NCI-H187 treated with DMSO at 0.1 percent for 48 hours (cell line): ENCODE measurements at places on chromosomes 13 and 19.

- DNase-seq, result no peak
These were observed 79.9 kb upstream of the GPC6 start for GRCh38 chr13:93146584-93147297.

DNA sequence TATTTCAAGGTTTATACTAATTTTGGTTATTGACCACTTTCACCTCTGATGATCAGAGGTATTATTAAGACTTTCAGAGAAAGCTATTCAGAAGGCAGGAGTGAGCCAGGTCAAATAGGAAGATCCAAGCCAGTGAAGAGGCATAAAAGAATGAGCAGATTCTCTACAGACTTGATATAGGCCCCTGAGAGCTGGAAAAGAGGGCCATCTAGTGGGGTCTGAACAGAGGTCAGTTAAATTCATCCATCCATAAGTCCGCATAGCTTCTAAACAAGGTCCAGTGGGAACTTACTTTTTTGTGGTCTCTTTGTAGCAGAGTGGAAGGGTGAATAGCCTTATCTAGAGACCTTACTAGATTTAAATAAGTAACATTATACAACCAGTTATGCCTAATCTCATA lies 126.6 kb upstream of the UFM1 start:
- no peak for DNase-seq

DNA sequence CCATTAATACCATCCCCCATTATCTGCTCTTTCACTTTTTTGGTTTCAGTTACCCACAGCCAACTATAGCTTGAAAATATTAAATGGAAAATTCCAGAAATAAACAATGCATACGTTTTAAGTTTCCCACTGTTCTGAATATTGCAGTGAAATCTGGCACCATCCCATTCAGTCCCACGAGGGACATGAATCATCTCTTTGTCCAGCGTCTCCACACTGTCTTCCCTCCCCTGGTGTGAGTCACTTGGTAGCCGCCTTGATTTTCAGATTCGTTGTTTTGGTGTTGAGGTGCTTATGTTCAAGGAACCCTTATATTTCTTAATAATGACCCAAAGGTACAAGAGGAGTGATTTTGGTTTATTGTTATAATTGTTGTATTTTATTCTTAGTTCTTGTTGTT lies 246.1 kb downstream of the DCT start:
- no peak for DNase-seq

DNA sequence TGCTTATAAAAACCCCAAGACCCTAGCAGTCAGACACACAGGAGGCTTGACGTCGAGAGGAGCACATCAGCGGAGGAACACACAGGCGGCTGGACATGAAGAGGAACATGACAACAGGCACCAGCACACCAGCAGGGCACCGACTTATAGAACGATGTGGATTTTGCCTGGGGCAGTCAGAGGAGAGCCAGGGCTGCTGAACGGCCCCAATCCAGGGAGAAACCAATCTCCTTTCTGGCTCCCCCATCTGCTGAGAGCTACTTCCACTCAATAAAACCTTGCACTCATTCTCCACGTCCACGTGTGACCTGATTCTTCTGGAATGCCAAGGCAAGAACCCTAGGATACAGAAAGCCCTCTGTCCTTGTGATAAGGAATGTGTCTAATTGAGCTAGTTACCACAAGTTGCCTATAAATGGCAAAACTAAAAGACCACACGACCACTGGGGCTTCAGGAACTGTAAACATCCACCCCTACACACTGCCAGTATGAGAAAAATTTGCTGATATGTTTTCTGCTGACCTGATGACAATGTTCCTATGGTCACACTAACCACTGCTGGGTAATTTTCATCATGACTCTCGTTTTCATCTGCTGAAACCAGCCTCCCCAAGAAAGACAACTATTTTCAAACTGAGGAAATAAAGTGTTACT lies 35.8 kb upstream of the CEACAM21 start:
- DNase-seq, result no peak

GRCh38 chr13:79915114-79915811 lies 425.7 kb downstream of the SPRY2 start:
- no peak for DNase-seq

DNA sequence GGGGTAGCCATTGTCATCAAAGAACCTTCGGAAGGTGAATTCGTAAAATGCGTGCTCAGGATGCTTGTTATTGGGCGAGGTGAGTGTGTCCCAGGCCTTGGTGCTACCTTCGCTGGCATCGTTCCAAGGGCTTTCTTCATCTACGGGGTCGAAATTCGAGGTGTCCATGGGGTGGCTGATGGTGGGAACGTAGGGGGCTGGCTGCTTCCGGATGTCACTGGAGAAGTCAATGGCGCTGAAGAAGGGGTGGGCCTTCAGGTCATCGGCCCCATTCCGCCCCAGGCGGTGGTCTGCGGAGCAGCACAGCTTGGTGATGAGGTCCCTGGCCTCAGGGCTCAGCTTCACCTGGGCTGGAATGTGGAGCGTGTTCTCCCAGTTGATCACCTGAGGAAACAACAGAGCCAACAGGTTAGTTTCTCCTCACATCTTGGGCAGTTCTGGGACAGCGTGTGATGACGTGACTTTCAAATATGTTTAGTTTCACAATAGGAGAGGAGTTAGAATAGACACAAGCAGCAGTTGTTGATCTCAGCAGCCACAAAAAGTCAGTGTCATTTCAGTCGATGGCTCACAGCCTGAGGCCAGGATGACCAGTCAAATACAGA lies 72.5 kb upstream of the XPO4 start:
- no peak for DNase-seq

DNA sequence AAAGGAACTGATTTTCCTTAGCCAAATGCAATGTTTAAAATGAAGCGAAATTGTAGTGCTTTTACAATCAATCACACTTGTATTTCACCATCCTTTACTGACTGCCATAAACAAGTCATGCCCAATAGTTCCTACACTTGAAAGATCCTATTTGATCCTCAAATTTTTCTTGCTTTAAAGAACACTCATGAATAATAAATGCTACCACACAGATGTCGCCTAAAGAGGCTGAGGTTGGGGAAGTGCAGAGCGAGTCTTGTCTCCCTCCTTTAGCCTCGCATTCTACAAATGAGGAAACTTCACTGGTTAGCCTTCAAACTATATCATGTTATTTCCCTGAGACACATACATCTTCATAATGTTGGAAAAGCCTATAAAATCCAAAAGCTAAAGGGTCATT lies 18.7 kb upstream of the AMER2 start:
- no peak for DNase-seq

DNA sequence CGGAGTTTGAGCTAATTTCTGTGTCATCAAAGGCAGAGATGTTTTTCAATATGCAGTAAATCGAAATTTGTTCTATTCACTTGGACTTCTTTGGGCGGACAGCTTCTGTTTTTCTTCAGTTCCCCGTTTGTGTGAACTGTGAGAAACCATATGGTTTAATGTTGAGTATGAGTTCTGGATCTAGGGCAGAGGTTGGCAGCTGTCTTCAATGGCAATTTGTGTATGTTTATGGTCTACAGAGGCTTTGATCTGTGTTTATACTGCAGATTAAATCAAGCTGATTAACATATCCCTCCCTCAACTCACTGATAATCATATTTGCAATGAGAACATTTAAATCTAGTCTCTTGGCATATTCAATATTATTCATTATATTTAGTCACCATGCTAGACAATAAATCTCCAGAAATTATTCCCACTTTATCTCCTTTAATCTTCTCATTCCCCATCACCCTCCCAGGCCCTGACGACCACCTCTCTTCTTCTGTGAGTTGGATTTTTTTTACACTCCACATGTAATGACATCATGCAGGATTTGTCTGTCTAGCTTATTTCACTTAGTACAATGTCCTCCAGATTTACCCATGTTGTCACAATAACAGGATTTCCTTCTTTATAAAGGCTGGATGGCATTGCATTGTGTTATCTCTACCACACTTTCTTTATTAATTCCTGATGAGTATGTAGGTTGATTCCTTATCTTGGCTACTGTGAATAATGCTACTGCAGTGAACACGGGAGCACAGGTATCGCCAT lies 9.0 kb downstream of the ZNF331 start:
- no peak for DNase-seq

DNA sequence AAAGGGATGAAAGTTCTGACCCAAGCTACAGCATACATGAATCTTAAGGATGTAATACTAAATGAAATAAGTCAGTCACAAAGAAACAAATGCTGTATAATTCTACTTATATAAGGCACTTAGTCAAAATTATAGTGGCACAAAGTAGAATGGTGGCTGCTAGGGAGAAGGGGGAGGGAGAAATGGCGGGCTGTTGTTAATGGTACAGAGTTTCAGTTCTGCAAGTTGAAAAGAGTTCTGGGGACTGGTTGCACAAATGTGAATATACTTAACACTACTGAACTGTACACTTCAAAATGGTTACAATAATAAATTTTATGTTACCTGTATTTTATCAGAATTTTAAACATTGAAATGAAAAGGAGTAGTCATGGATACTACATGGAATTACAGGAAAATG lies 48.9 kb upstream of the CLDN10 start:
- DNase-seq, result no peak

DNA sequence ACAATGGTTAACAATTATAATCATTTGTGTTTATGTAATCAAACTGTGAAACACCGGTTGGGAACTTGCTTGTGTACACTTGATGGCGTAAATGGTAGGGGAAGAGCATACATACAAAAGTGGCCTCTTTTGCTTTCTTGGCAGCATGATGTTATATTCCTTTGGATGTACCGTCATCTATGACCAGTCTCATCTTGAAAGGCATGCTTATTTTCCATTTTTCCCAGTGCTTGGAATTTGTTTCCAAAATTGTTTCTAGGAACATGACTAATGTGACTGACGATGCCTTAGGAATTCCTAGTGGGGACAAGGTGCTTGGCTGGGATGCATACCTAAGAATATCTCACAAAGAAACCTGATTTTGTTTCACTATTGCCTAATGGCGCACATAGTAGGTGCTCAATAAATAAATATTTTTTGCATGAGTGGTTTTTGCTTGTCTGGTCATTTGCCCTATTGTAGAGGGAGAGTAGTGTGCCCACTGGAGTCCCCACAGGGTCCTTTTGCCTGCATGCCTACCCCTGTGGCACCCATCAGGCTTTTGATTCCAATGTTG lies 45.5 kb downstream of the SAE1 start:
- DNase-seq, result no peak

DNA sequence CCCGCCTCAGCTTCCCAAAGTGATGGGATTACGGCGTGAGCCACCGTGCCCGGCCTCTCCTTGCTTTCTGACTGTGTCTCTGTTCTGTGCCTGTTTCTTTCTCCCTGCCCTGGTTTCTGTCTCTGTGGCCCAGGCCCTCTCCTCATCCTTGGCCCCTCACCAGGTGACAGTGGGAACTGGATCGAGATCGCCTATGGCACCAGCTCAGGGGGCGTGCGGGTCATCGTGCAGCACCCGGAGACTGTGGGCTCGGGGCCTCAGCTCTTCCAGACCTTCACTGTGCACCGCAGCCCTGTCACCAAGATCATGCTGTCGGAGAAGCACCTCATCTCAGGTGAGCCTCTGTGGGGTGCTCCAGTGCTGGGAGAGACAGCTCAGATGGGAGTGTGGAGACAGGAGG lies 9.9 kb downstream of the SHKBP1 start:
- no peak for DNase-seq

GRCh38 chr13:51970349-51970748 lies 40.9 kb downstream of the ATP7B start:
- DNase-seq, result no peak
